ENCODE measurements at places on chromosomes 5 and 9.

DNA sequence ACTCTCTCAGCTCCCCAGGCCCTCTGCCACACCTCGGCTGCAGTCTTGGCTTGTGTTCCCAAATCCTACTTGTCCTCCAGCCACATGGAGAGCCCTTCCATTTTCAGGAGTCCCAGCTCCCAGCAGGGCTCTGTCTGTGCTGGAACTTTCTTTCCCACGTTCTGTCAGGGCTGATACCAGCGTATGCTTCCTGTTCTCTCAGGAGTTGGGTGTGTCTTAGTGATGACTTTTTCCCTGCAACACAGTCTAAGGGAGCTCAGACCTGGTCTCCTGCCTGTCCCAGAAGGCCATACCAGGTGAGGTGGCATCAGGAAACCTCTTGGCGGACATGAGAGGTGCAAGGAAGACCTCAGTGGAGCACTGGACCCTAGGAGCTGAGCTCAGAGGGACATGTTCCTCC lies 226.5 kb downstream of the HSPA4 start:
- no peak for DNase-seq

DNA sequence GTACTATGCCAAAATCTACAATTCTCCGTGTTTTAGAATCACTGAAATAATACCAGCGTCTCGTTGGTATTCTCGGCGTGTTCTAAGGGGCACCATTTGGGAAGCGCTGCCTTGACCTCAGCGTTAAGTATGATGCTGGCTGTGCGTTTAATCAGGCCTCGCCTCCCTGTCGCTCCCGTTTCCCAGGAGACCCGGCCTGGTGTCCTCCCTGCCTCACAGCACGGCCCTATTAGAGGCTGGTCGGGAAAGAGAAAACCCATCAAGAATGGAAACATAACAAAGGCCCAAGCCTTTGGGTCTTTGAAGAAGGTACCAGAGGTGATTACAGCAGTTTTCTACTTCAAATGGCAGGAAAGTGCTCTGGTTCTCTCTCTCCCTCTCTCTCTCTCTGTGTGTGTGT lies 30.0 kb downstream of the GFPT2 start:
- DNase-seq = no peak

- no peak for DNase-seq
These were observed 59.1 kb downstream of the ITGA2 start for GRCh38 chr5:53048248-53048647.

DNA sequence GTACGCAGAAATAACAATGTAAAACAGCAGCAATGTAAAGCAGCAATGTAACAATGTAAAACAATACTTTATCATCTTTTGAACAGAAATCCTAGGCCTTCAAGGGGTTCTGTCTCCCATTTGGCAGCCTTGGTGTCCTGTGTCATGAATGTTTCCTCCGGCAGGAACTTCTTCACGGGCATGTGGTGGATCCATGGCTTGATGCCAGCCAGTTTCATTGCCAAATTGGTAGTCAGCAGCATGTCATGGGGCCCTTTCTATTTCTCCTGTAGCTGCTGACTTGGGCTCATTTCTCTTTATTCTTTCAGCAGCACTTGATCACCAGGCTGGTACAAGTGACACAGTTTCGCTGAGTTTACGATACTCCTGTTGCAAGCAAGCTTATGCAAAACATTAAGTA lies 275.3 kb downstream of the HTR1A start:
- DNase-seq = no peak

DNA sequence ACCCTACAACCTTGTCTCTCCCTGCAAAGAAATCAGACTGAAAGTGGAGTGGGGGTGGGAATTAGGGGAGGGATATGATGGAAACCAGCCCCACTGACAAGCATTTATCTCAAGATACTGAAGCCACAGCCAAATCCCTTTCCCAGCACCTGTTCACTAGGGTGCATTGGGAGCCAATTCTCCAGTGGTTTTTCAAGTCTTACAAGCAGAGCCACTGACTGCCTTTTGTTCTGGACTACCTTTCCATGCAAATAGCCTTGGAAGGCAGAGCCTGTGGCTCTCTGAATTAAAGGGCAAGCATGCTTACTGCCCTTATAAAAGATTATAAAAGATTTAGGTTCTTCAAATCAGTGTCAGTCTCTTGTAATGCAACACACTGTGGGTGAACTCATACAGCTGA lies 8.8 kb upstream of the GGTA1 start:
- peak; percentile 40 for DNase-seq

GRCh38 chr5:6087576-6087975 lies 290.8 kb downstream of the MED10 start:
- DNase-seq = no peak
